Chondrocyte (in vitro differentiated cells): ENCODE measurements at places on chromosomes 3 and 15. TPM values are rescaled to one million over a fixed set of nuclear protein-coding genes. Genes with fewer than 3 reads are reported as not detected.

- no peak for DNase-seq
Measured at GRCh38 chr15:67066041-67066958, 898 bp downstream of the SMAD3 start.

DNA sequence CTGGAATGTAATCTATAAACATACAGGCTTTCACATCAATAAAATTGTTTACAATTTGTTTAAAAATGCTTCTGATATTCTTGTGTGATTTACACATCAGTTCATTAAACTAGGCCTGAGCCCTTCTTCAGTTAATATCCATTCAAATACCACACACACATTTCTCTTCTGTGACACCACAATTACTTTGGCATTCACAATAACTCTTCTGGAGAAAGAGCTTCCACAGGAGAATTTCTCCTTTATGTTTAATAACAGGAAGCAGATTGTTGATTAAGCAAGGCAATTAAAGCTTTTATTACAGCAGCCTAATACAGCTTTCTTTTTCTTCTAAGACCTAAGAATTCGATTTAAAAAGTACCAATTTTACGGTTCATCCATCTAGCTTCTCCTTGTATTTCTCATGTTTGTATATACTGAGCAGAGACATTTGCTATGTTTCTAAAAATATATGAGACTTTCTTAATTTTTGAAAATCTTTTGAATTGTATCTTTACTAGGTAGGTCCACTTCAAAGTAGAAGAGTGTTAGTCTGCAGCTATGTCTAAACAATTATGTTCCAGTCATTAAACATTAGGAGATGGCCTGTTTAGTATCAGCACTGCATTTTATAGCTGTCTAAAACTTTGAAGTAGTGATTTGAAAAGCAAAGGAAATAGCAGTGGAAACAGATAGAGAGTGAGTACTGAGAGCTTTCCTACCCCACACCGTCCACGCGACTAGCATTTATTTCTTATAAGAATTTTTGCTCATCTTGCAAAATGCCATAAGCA lies 511.1 kb upstream of the UBE2E2 start:
- no peak for DNase-seq

- DNase-seq, result no peak
Measured at GRCh38 chr3:18405141-18405540, 20.0 kb downstream of the SATB1 start.

- no peak for DNase-seq
Measured at GRCh38 chr15:57698243-57698642, 8.3 kb upstream of the POLR2M start.

DNA sequence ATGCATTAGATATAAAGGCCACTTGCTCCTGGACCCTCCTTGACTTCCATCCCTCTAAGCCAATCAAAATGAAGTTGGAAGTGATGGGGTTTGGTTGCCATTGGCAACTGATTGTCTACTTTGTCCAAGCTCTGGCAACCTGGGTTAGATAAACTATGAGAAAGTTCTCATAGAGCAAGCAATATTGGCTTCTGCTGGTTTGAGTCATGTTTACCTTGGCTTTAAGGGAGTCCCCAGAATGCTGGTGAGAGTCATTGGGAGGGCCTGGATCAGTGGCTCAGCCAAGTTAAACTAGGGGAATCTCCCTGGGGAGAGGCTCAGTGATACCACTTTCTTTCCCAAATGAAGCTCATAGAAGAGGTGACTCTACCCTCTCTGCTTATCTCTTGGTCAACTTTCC lies 176.3 kb upstream of the ROPN1 start:
- no peak for DNase-seq

- DNase-seq, result no peak
Measured at GRCh38 chr3:81920816-81921215, 159.4 kb upstream of the GBE1 start.

DNA sequence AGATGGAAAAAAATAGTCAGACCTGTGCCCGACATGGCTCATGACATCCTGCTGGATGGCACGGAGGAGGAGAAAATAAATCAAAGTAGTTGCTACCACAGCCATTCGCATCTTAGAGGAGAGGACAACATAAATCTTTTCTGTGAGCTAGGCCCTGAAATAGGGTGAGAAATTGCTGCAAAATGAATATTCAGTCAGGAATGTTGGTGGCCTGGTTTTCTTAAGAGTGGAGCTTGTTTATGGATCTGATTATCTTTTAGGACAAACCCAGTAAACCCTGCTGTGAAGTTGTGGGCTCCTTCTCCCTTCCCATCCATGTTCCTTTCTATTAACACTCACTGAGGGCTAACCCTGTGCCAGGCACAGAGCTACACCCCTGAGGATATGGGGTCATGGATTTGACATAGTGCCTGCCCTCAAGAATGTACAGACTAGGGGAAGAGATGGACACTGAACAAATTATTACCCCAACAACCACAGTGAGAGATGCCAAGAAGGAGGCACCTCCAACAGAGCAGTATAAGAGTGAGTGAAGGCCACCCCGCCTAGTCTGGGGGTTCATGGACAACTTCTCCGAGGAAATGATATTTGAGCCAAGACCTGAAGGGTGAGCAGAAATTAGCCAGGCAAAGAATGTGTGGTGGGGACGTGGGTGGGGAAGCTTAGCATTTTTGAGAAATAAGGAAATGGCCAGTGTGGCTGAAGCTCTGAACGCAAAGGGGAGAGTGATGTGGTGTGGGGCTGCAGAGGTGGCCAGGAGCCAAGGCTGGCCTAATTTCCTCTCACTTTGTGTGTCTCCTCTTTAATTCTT lies 68.9 kb upstream of the ARL8B start:
- no peak for DNase-seq

- no peak for DNase-seq
Measured at GRCh38 chr15:57993409-57994145, 71.9 kb downstream of the ALDH1A2 start.

- DNase-seq, result no peak
Measured at GRCh38 chr3:27643355-27643754, 78.8 kb downstream of the EOMES start.

- DNase-seq, result no peak
Measured at GRCh38 chr3:100783619-100784018, 74.3 kb downstream of the TFG start.

DNA sequence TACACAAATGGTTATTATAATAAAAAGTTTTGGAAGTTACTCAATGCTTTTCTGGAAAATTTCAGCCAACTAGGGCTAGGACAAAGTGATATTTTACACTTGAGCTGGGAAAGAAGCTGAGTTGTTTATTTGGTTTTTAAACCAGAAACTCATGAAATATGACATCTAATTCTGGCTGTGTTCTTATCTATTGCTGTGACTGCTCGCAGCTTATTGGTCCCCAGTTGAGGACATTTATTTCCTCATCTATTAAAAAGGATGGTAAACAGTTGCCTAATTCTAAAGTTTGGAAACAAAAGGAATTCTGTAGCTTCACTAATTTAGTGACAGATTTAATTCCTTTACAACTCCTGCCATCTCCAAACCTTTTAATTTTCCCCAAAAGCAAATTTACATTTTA lies 487.6 kb upstream of the IL12A start:
- DNase-seq, result no peak

DNA sequence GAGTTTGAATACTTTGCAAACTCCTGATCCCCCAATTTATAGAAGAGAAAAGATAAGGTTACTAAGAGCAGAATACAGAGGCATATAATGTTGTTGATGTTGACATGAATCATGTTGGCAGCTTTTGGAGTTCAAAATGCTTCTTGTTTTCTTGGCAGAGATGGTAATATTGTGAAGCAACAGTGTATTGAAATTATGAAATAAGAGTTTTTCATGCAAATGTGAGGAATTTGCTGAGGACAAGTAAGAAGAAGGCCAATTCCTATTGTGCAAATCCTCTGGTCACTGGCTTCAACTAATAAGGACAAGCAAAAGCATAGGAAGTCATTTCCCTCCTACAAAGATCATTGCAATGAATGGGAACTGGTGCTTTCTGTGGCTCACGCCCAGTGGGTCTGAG lies 126.9 kb upstream of the CHL1 start:
- no peak for DNase-seq

Gene GABRB3
- total RNA-seq, result 1.6 to 8.2 TPM (median 2.3 TPM) in 3 replicates

Gene ZNF620
- total RNA-seq, result 1.1 to 2.3 TPM (median 2.0 TPM) in 3 replicates

Gene CILP
- total RNA-seq, result 0.17 to 0.22 TPM (median 0.21 TPM) in 3 replicates

Gene TRIM71
- 0.05 to 0.17 TPM (median 0.08 TPM) in 3 replicates for total RNA-seq

Gene CGNL1
- 4.6 to 7.2 TPM (median 7.1 TPM) in 3 replicates for total RNA-seq

Gene CCR1
- not detected in 3 replicates for total RNA-seq

Gene PAK6
- 0.37 to 0.41 TPM in 2 of 3 replicates, not detected in the other for total RNA-seq

Gene GOLGA8N
- total RNA-seq, result 6.8 to 17.8 TPM (median 7.8 TPM) in 3 replicates

Gene SRPRB
- 94.0 to 122 TPM (median 99.3 TPM) in 3 replicates for total RNA-seq

Gene INSYN1
- 9.9 to 24.9 TPM (median 23.0 TPM) in 3 replicates for total RNA-seq
